Activated CD4-positive, CD25-positive, alpha-beta regulatory T cell treated with anti-CD3 and anti-CD28 coated beads, Interleukin-2, amount 50 U/mL, for 16 hours (primary cell): ENCODE measurements at places on chromosomes 2 and 18.

GRCh38 chr2:126543081-126543480 lies 112.9 kb upstream of the GYPC start:
- DNase-seq, result no peak

- DNase-seq, result no peak
Observed at GRCh38 chr2:45494275-45494977, 116.6 kb downstream of the SRBD1 start.

DNA sequence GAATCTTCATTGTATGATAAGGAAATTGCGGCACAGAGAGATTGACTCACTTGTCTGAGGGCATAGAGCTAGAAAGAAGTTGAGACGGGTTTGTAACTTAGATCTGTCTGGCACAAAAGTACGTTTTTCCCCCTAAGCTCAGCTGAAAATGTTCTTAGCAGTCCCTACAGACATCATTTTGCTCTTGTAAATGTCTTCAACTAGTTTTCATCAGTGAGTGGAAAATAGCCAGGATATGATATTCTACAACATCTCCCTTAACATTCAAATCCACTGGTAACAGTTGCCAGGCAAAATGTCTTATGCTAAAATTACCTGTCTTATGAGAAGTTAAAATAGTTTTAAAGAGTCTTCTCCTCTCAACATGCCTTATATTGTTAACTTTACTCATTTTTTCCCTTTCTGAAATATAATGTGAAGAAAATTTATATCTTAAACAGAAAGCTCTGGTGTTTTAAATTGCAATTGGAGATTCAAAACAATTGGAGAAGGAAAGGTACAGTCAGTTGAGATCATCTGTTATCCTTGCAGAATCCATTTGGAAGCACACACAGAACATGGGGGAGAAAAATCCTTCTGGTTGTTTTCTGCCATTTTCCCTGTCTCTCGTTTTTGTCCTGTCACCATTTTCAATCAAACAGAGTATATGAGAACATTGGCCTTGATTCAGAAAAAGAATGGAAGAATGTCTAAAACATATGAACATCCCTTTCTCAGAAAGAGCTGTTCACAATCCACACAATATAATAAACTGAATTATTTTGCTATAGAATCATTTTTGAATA lies 255.0 kb downstream of the TRIB2 start:
- DNase-seq, result no peak

GRCh38 chr18:51537487-51537886 lies 340.0 kb upstream of the MEX3C start:
- no peak for DNase-seq

DNA sequence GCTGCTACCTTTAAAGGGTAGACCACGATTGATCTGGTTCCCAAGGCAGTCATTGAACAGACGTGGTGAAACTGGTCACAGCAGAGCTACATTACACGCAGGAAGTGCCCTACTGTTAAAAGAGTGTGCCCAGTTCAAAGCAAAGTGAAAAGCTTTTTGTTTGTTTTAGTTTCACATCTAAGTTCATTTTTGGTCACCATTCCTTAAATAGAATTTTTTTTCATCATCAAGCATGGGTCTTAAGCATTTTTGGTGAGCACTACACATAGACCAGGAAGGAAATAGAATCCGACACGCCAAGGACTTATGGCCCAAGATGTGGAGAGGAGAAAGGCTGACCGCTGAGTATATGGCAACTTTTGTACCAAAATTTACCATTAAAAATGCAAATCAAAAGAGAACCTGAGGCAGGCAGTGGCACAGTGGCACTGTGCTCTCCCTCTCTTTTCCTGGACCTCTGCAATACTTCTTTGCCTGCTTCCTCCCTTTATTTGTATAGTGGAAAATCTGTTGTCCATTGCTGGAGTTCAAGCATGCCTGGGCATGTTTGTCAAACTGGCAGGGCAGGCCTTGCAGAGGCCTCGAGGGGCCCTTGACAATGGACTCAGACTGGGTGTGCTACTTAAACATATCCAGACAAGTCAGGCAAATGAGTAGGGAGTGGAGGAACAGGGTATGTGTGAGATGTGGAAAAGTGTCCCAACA lies 42.6 kb upstream of the HNRNPA3 start:
- no peak for DNase-seq

- DNase-seq, result no peak
Observed at GRCh38 chr2:74714691-74715080, 60.6 kb downstream of the SEMA4F start.

DNA sequence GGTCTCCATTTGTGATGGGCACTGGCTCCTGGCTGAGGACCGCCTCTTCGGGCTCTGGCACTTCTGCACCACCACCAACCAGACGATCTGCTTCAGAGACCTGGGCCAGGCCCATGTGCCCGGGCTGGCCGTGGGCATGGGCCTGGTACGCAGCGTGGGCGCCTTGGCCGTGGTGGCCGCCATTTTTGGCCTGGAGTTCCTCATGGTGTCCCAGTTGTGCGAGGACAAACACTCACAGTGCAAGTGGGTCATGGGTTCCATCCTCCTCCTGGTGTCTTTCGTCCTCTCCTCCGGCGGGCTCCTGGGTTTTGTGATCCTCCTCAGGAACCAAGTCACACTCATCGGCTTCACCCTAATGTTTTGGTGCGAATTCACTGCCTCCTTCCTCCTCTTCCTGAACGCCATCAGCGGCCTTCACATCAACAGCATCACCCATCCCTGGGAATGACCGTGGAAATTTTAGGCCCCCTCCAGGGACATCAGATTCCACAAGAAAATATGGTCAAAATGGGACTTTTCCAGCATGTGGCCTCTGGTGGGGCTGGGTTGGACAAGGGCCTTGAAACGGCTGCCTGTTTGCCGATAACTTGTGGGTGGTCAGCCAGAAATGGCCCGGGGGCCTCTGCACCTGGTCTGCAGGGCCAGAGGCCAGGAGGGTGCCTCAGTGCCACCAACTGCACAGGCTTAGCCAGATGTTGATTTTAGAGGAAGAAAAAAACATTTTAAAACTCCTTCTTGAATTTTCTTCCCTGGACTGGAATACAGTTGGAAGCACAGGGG lies 5.5 kb downstream of the TMEM37 start:
- DNase-seq, result no peak

GRCh38 chr2:165529130-165529529 lies 59.6 kb downstream of the CSRNP3 start:
- no peak for DNase-seq

GRCh38 chr2:21644266-21644665 lies 520.5 kb downstream of the TDRD15 start:
- DNase-seq, result no peak

- DNase-seq, result no peak
Observed at GRCh38 chr2:236623816-236624215, 54.2 kb downstream of the ACKR3 start.

GRCh38 chr2:62292190-62292589 lies 96.3 kb downstream of the B3GNT2 start:
- no peak for DNase-seq

- no peak for DNase-seq
Observed at GRCh38 chr2:24403168-24403831, 43.0 kb upstream of the ITSN2 start.

- no peak for DNase-seq
Observed at GRCh38 chr2:120480903-120481445, 135.0 kb downstream of the INHBB start.

DNA sequence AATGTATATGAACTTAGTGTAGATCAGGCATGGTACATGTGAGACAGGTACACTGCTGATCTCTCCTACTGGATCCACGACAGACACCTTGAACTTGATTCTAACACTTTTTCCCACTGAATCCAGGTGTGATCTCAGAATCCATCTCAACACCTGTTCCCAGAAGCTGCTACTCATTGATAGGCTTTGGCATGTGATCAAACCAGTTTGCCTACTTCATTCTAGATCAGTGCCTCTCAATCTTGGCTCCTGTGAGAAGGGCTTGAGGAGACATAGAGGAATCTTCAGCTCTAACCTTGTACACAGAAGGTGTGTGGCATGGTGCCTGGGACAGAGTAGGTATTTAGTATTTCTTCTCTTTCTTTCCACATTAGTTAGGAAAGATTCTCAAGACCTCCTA lies 212.3 kb upstream of the ATP5MC3 start:
- no peak for DNase-seq

- DNase-seq, result no peak
Observed at GRCh38 chr2:184504252-184504651, 94.1 kb upstream of the ZNF804A start.

- DNase-seq, result no peak
Observed at GRCh38 chr2:3169106-3169870, 208.3 kb downstream of the EIPR1 start.

DNA sequence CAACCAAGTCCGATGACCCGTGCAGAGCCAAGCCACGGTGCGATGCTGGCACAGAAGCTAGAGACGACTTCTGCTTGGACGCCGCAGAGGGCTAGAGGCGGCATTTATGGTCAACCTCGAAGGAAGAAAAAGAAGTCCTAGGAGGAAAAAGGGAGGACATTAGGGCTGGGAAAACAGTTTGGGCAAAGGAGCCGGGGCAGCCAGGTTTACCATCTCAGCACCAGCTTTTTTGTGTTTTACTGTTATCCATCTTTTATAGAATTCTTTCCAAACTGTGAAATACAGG lies 643 bp upstream of the DTNB start:
- no peak for DNase-seq

DNA sequence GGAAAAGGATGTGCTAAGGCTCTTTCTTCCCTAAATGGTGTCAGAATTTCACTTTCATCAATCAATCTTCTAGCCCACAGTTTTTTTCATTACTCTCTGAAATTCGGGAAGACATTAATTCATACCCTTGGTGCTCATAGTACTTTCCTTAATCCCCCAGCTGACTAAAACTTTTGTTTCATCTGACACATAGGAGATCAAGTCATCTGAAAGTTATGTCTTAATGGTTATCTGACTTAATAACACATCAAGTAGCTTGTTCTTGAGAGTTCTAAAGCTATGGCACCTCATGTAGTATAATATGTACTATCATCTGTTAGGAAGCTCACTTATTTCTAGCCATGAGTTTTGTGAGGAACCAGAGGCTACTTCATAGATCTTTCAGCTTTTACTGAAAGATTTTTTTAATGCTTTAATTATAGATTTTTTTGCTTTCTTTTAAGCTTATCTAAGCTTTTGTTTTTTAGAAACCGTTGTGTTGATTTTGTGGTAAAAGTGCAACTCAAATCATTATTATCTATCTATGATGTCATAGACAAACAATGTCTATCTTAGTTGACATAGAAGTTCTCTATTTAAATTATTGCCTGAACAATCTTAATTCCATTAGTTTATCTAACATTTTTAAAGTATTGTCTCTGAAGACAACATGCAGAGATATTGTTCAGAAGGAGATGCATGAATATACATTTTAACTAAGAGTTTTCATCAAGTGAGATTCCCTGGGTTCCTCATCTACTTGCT lies 93.6 kb upstream of the UBXN4 start:
- no peak for DNase-seq

DNA sequence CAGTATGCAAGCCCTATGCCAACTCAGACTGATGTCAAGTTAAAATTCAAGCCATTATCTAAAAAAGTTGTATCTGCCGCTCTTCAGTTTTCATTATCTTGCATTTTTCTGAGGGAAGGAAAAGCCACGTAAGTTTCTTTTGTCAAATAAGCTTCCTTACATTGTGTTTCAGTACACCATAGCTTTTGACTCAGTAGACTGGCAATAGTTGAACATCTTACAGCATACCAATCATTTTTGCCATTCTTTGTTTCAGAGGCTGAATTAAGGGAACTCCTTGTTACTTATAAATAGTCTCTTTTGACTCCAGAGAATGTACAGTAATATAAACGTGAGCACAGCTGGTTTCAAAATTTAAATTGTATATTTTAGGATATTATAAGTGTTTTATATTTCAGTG lies 120.6 kb downstream of the EHBP1 start:
- DNase-seq, result no peak

- no peak for DNase-seq
Observed at GRCh38 chr18:61718944-61719343, 173.9 kb downstream of the RNF152 start.

DNA sequence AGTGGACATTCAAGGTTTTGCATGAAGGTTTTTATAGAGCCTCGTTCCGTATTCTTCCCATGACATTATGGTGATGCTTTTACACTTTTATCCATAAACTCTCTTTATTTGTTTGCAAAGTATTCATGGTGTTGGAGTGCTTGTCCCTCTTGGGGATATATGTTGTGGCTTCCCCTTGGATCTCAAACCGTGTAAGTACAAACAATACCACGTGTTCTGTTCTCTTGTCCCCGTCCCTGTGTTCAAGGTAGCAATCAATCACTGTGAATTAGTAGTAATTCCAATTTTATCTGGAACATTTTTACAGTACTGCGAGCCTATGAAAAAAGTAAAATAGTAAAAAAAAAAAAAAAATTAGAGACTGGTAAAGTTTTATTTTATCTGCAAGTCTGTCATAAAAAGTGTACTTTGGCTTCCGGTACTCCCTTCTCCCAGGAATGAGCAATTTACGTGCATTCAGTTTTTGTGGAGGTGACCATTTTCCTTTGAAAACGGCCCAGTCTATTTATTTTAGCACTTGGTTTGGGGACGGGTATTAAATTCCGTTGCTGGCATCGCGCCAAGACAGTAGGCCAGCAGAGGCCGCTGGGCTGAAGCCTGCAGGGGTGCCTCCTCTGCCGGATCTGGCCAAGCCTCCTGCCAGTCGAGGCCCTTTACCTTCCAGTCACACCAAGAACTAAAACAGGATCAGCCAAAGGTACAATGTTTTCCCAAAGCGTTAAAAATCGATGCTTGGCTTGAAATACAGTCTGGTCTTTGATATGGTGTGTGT lies 175.7 kb downstream of the SOCS6 start:
- DNase-seq, result no peak

DNA sequence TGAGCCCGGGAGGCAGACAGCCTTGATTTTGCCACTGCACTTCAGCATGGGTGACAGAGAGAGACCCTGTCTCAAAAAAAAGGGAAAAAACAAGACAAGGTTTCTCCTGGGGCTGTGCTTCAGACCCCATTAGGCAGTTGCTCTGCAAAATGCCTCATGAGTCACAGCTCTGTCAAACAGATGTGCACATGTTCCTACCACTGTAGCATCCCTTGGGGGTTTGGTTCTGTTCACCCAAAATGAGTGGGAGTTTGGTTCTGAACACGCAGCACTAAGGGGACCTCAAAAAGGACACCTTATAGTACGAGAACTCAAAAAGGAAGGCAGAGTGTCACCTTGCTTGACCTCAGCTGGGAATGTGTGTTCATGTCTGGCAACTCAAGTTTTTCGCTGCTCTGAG lies 134.9 kb downstream of the RPIA start:
- DNase-seq, result no peak

- no peak for DNase-seq
Observed at GRCh38 chr2:165208094-165208493, 4.2 kb upstream of the SCN3A start.

GRCh38 chr2:213723041-213723560 lies 438.8 kb downstream of the SPAG16 start:
- no peak for DNase-seq

GRCh38 chr2:218235017-218235416 lies 18.0 kb downstream of the ARPC2 start:
- no peak for DNase-seq

- no peak for DNase-seq
Observed at GRCh38 chr18:63297687-63298399, 21.7 kb downstream of the BCL2 start.
